ENCODE measurements at places on chromosomes 3 and 15. TPM values are rescaled to one million over a fixed set of nuclear protein-coding genes. Genes with fewer than 3 reads are reported as not detected.
A peak's percentile ranks its signal among the peaks of the same experiment; 100 is the strongest.

OR4M2 gene
- total RNA-seq = not detected

GRCh38 chr3:31193871-31194270 lies 299.4 kb upstream of the GADL1 start:
- DNase-seq = no peak

DNA sequence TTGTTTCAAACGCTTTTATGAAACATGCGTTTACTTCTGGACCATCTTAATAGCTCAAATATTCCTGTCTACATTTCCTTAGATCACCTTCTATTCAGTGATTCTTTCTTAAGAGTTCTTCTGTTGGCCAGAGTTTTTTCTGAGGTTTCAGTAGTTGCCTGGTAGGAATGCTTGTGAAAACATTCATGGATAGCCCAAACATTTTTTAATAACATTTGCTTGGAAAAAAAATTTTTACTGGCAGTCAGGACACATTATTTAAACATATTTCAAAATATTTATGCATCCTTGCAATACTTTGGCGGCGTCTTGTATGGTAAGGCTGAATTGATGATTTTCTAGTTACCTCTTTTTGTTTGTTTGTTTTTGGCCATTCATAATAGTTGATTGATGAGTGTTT lies 47.4 kb upstream of the ZBTB20 start:
- DNase-seq = no peak

DNA sequence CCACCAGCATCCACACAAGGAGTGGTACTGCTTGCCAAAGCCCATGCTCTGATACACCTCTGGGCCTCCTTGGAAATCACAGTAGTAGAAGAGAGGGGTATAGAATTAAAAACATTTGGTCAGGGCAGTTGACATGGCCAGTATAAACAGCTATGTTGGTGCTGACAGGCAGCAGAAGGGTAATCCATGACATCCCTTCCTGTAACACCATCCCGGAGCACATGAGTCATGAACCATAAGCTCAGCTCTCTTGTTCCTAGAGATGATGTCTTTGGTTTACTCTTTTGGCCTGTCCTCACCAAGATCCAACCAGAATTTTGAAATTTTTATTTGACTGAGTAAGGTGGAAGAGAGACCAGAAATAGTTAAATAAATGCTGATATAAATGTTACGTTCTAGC lies 132.6 kb upstream of the CTDSPL start:
- DNase-seq = no peak

DNA sequence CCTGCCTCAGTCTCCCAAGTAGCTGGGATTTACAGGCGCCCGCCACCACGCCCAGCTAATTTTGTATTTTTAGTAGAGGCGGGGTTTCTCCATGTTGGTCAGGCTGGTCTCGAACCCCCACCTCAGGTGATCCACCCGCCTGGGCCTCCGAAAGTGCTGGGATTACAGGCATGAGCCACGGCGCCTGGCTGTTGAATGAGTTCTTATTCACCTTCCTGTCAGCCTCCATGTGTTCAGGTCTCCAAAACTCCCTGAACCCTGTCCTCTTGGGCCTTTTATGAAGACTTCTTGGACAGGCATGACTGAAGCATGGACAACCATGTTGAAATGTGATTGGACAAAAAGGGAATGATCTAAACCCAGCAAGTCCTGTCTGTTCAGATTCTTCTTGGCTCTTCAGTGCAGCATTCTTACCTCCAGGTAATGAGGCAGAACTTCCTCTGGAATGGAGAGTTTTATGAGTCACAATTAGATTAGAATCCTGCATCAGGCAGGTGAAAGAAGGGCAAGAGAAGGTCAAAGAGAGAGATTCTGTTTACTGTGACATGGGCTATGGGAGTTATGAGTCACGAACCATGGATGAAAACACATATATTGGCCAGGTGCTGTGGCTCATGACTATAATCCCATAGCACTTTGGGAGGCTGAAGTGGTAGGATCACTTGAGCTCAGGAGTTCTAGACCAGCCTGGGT lies 23.1 kb upstream of the EIF4A2 start:
- DNase-seq = no peak

GRCh38 chr3:78963771-78964170 lies 804.0 kb downstream of the ROBO1 start:
- no peak for DNase-seq

SLC22A13 gene
- 0.33 TPM for total RNA-seq

STRA6 gene
- 18.2 TPM for total RNA-seq

- DNase-seq = no peak
These were observed 1534.6 kb downstream of the SI start for GRCh38 chr3:163543662-163544061.

ZMYND10 gene
- 1.4 TPM for total RNA-seq

DNA sequence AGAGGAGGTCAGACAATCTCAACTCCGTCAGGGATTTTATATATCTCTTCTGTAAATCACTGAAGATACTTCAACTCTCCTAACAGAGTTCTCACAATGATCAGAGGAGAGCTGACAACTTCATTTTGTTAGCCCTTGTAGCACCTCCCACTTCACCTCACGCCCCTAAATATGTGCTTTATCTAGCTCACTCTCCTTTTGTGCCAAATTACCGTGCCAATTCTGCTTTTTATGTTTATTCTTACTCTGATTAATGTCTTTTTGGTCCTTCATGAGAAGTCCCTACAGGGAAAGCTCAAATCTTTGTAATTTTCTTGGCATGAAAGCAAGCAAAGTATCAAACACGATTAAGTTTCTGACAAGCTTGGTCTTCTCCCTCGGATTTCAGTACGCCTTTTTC lies 636.1 kb upstream of the NAALADL2 start:
- DNase-seq = no peak

PGBD4 gene
- total RNA-seq = 0.84 TPM

DNA sequence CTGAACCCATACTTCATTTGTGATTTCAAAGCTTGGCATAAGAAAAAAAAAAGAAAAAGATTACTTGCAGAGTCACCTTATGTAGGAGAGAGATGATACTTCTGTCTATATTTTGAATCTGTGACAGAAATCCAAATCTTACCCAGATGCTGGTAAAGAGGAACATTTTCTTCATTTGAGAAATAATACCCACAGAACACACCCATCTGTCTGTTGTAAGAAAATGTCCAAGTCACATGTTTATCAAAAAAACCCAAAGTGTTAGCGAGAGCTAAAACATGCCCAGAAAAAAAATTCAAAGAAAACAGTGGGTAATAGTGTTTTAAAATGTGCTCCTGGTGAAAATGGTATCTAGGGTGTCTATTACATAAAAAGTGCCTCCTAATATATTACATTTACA lies 18.0 kb upstream of the RAP2B start:
- no peak for DNase-seq

DNA sequence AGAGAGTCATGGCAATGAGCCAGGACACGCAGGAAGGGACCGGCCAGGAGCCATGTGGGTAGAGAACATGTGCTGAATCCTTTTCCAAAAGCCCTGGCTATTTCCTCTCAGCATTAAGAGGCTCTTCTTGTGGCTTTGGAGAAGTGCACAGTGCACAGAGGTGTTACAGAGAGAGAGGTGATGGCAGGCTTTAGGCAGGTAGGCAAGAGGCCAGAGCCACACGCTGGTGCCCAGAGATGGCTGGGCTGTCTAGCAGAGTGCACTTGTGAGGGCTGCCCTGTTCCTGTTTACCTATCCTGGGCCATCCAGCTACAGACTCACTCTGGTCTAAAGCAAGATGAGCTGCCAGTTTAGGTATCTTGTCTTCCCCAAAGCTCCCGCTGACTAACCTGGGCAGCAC lies 402.6 kb downstream of the OCA2 start:
- DNase-seq = no peak

VIPR1 gene
- total RNA-seq = 11.8 TPM

GRCh38 chr3:119659606-119660291 lies 640 bp downstream of the POPDC2 start:
- no peak for DNase-seq

GRCh38 chr15:84657748-84658079 lies 285 bp downstream of the NMB start:
- DNase-seq = no peak

CLSTN2 gene
- 0.38 TPM for total RNA-seq

GRCh38 chr3:186613637-186614265 lies 891 bp downstream of the AHSG start:
- DNase-seq = no peak

GRCh38 chr3:17631609-17632008 lies 110.8 kb downstream of the TBC1D5 start:
- DNase-seq = no peak

DNA sequence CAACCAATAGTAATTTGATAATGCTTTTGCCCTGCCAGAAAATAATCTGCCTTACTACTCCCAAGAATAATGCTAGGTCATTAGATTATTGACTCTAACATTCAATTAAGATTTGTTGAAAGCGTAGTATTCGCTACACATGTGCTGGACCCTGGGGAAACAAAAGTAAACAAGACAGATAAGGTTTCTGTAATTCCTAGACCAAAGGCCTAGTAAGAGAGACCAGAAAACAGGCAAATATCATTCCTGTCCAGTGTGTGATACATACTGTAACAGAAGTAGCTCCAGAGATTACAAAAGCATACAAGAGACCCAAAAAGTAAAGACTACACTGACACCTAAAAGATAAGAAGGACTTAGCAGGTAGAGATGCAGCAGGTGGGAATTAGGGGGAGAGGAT lies 60.8 kb downstream of the PLOD2 start:
- no peak for DNase-seq

DNA sequence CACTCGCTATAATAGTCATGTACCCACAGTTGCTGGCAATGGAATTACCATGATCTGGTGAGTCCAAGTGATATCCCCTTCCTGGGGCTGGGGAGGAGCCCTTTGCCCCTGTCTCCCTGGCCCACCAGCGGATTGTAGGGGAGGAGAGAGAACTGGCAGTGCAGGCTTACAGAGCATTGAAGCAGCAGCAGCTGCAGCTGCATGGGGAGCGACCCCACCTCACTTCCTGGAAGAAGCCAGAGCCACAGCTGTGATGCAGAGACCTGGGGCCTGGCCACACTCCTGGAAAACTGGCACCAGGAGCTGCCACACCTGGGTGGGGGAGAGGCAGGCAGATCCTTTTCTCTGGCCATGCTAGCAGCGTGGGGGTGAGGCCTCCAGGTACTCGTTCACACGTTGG lies 300.1 kb upstream of the PROK2 start:
- DNase-seq = no peak

- DNase-seq = no peak
These were observed 52.7 kb upstream of the SCAANT1 start for GRCh38 chr3:63964681-63965485.

- DNase-seq = peak; percentile 80
These were observed 15.4 kb downstream of the SCN5A start for GRCh38 chr3:38634111-38634510.

RARB gene
- 17.4 TPM for total RNA-seq

DNA sequence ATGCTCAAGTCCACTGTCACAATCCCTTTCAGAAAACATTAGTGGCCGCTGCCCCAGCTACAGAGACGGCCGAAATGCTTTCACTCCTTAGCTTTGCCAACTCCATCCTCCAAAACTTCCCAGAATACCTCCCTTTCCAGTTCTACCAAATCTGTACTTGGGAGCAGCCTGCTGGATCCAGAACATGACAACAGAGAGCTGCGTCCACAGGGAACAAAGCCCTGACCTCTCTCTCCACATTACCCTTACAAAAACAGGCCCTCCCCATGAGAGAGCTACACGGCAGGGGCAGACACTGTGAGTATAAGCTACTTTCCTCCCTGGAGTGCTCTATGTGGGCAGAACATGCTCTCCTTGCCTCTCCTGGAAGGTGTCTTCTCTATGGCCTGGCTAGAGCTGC lies 6.3 kb downstream of the RBM15B start:
- no peak for DNase-seq

DNA sequence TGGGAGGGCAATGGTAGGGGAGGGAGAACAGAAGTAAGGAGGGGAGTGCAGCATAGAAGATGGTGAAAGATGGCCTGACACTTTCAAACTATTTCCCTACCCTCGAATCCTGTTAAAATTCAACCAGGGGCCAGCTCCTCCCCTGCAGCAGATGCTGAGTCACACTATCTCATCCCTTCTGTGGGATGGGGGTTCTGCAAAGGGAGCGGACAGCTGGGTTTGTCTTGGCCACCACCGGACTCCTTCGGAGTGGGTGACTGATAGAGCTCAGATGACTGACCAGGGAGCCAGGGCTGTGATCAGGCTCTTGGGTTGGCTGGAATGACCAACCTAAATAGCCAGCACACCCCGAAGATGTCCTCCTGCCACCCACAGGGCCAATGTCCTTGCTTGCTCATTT lies 33.6 kb upstream of the TMCC1 start:
- no peak for DNase-seq

DNA sequence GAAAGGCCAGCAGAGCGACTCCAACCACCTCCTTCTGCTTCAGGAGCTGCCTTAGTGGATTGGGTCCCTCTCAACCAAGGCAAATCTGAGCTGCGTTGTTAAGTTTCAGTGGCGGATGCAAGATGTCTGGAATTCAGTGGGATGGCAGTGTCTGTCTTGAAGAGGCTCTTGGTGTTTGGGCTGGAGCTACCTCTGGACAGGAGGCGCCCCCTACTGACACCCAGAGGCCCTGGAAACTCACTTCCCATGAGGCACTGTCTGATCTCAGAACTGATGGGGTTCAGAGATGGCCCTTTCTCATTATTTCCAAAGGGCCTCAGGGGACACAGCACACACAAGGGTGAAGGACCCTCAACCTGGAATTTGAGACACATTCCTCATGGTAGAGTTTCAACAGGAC lies 6.0 kb upstream of the SLC28A1 start:
- DNase-seq = peak; percentile 90

UPK1B gene
- 5.6 TPM for total RNA-seq

DNA sequence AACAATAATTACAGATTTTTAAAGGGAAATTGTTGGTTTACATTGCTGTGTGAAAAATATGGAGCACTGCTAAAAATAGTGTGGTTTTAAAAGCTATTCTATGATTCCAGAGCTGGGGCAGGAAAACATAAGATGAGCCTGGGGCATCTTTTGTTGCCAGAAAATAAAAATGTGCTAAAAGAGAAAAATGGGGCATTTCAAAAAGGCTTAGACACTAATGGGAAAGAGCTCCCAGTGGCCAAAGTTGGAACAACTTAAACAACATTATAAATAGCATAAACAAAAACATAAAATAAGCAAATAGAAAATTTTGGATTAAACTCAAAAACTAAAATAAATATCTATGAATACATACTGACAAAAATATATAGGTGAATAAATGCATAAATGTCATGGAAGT lies 478.9 kb downstream of the NLGN1 start:
- no peak for DNase-seq

OR5K4 gene
- not detected for total RNA-seq

P2RY13 gene
- total RNA-seq = not detected

DNA sequence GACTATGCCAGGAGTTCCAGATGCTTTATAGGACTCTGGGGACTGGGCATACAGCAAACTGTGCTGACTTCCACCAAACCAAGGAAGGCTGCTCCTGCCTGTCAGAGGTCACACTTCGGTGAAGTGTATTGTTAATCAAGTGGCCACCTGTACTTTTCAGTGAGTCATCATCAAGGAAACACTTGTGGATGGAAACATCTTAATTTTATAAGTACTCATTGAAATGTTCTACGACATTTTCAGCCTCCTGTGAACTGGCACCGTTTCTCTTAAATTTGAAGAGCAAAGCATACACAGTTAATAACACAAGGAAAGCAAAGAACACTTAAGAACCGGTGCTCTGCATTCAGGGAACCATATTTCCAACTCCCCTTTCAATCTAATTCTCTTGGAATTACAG lies 801.7 kb upstream of the DPPA4 start:
- DNase-seq = no peak

SLC38A3 gene
- total RNA-seq = 8.2 TPM

REC114 gene
- not detected for total RNA-seq
